ENCODE measurements at places on chromosomes 7 and 10.

GRCh38 chr7:51335057-51335456, 18.4 kb upstream of the COBL start:
- DNase-seq: no peak

DNA sequence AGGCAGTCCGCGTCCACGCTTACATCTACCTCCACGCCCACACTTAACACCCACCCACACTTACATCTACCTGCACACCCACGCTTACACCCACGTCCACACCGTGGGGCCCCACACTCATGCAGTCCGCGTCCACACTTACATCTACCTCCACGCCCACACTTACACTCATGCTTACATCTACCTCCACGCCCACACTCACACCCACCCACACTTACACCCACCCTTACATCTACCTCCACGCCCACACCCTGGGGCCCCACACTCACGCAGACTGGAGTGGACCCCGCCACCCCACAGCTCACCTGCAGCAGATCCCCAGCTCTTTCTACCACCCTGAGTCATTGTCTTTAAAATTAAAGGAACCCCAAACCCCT, 32.4 kb upstream of the PWWP2B start:
- no peak for DNase-seq

DNA sequence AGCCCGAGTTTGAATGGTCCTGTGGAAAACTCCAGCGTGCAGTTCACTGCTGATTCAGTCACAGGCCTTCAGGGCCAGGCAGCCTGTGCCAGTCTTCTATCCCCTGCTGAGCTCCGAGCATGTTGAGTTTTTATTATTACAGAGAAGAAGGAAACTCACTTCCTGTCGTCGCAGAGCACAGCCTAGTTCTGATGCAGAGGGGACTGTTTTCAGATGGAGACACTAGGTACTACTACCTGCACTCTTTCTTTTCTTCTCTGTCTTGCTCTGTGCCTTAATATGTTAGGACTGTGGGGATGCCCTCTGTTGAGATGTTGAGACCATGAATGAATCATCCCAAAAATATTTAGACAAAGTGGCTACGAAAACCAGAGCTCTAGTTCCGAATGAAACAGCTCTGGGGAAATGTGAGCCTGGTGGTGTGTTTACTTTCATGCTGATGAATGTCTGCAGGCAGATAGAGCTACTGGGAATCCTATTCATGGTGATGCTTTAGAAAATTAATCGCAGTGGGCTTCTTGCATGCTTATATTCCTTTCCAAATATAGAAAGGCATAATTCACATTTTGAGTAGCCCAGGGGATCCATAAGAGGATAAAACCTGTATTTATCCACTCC, 29.6 kb downstream of the CASP7 start:
- no peak for DNase-seq

- no peak for DNase-seq
Measured at GRCh38 chr7:1993031-1993695, 239.6 kb downstream of the MAD1L1 start.

DNA sequence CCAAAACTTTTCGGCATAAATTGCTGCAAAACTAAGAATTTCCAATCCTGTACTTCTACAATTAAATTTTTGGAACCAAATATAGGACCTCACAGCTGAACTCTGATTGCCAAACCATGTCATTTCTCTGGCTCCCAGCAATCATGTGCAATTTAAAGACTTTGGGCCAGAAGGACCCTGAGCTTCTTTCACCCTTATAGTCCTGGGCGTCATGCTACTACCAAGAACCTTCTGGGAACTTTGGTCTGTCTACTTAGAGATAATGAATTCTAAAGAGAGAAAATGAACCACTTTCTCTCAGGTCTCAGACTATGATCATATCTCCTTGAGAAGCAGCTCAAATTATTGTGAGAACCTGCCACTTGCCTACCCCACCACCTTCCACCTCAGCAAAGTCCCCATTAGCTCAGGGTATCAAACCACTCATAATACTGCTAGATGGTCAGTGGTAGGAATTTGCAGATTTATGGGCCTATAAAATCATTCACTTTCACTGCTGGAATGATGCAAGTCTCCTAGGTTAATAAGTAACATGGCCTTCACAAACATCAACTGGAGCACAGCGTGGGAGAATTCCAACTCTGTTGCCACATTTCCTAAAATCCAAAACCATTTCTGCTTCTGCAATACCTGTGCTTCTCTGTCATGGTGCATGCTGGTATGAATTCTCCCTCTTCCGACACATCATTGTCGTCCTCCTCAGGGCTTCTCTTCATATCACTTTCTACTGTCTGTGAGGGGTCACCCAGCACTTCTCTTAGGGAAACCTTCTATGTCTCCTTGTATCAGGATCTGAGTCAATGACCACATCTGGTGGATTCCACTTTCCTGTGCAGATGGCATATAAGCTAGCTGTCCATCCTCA, 6.6 kb upstream of the WDR91 start:
- DNase-seq: no peak

DNA sequence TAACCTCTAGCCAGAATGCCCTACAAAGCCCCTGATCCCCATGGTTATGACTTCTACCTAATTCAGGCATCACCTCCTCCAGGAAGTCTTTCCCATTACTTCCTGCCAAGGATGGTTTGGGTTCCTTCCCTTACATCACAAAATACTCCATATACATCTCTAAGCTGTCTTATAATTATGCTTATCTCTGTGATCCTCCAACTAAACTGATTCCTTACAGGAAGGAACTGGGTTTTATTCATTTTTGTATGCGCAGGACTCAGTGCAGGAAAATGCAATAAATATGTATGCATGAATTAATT, 41.3 kb downstream of the PIP4K2A start:
- no peak for DNase-seq

DNA sequence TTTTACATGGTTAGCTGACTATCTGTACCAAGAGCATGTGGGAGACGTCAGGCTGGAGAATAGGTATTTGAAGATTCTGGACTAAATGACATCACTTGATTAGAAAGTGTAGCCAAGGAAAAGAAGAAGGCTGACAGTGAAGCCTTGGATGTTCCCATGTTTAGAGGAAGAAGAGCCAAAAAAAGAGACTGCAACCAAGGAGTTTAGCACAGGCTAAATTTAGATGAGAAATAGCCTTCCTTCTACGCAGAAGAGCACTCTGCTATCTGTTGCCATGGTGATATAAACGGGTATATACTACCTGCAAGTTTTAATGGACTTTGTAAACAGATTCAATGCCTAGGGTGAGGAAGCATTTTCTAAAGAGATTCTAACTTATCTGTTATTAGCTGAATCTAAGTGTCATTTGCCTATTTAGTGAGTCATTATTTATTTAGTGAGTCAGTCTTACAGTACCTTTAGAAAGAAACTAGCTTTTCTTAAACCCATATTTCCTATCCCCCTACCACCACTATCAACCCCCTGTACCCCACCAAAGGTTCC, 69.8 kb downstream of the CDK6 start:
- DNase-seq: no peak

All from activated gamma-delta T cell treated with Interleukin-2 at 50 U/mL for 16 hours (primary cell).